ENCODE measurements at places on chromosomes 6 and 20. TPM values are rescaled to one million over a fixed set of nuclear protein-coding genes. Genes with fewer than 3 reads are reported as not detected.
A peak's percentile ranks its signal among the peaks of the same experiment; 100 is the strongest.

DNA sequence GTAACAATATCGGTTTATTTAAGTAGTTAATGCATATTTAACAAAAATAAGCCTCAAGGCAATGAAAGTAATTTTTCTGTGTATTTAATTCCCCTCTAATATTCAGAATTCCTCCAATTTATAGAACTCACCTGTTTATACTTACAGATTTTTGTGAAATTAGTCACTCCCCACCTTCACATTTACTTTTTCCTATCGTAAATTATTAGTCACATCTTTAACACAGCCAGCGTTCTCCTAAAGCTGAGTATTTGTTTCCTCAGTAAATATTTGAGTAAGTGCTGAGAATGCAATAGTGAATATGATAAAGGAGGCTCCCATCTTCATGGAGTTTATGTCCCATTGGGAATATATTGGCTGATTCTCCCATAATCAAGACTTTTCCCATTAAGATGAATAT lies 88.0 kb downstream of the SYCP2 start:
- no peak overlapping the region for H3K27ac ChIP-seq
- H3K4me3 ChIP-seq = no peak overlapping the region
- no peaks in the 10 kb centered on the region for H3K36me3 ChIP-seq
- H3K27me3 ChIP-seq = no peaks in the 10 kb centered on the region

DNA sequence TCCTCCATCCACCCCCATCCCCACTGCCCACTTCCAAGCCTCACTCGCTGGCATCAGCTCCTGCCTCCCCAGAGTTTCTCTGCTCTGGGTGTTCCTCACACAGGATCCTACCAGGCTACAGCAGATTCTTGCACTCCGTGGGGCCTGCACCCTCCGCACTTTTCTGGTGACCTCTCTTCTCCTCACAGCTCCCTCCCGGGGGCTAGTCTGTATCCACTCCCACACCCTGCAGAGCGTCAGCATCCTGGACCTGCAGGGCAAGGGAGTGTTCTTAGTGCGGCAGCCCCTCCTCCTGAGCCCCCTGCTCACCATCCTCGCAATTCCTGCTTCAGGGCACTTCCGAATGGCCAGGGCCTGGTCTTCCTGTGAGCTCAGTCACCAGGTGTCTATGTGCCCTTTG lies 224.2 kb downstream of the DLL1 start:
- no peaks in the 10 kb centered on the region for H3K36me3 ChIP-seq
- H3K4me1 ChIP-seq = no peaks in the 10 kb centered on the region

The AK9 gene
- polyA plus RNA-seq = 3.8 TPM

- no peak for DNase-seq
- H3K36me3 ChIP-seq = no peaks in the 10 kb centered on the region
- peaks cover 6% of the 10 kb centered on the region for H3K27me3 ChIP-seq
- no peak overlapping the region for H3K27ac ChIP-seq
These were observed 3.8 kb downstream of the EYA2 start for GRCh38 chr20:46898423-46898822.

GRCh38 chr20:16626849-16627248 lies 53.6 kb upstream of the KIF16B start:
- DNase-seq = no peak
- no peaks in the 10 kb centered on the region for H3K36me3 ChIP-seq
- H3K4me3 ChIP-seq = no peak overlapping the region
- H3K4me1 ChIP-seq = no peaks in the 10 kb centered on the region
- H3K27ac ChIP-seq = no peak overlapping the region

DNA sequence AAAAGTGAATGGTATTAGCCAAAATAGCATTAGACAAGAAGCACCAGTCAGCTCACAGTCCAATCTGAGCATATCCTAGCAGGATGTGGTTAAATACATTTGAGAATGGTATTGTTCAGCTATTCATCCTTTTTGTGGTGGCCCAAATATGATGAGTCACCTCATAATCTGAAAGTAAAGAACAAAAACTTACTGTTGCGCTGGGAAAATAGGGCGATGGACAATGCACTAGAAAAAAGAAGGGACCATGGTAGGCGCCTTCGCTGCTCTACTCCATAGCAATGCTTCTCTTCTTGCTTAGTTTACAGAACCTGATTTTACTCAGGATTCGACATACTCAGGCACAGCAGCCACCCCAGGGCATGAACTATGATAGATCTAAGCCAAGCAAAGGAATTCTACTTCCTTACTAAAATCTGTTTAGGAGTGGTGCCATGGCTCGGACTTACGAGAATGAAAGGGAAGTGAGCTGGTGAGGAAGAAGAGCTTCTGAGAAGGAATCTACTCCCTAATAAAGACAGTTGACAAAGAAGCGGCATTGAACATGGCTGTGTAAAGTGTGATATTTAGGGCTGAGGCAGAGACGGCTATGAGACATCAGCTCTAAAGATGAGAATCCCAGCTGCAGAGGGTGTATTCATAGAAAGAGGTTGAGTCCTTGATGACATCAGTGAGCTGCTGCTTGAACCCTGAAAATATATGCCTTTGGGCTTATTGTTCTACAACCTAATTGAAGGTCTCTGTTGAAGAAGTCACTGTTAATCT lies 16.6 kb upstream of the FBXO9 start:
- no peak overlapping the region for H3K27ac ChIP-seq
- H3K36me3 ChIP-seq = no peaks in the 10 kb centered on the region
- DNase-seq = peak; percentile 97
- H3K27me3 ChIP-seq = no peaks in the 10 kb centered on the region
- no peak overlapping the region for H3K4me3 ChIP-seq

The TP53INP2 gene
- 10.0 TPM for polyA plus RNA-seq

The FOXF2 gene
- polyA plus RNA-seq = 42.5 TPM

GRCh38 chr6:76495909-76496308 lies 423.4 kb upstream of the IMPG1 start:
- H3K4me1 ChIP-seq = no peaks in the 10 kb centered on the region
- no peak for DNase-seq
- H3K4me3 ChIP-seq = no peak overlapping the region
- no peak overlapping the region for H3K27ac ChIP-seq
- H3K27me3 ChIP-seq = no peaks in the 10 kb centered on the region

The FUT9 gene
- not detected for polyA plus RNA-seq

The C20orf202 gene
- not detected for polyA plus RNA-seq

The CCN5 gene
- 122 TPM for polyA plus RNA-seq
